Activated naive CD4-positive, alpha-beta T cell treated with anti-CD3 and anti-CD28 coated beads, Interleukin-2, amount 50 U/mL, for 72 hours (primary cell): ENCODE measurements at places on chromosomes 1 and 21. TPM values are rescaled to one million over a fixed set of nuclear protein-coding genes. Genes with fewer than 3 reads are reported as not detected.

DNA sequence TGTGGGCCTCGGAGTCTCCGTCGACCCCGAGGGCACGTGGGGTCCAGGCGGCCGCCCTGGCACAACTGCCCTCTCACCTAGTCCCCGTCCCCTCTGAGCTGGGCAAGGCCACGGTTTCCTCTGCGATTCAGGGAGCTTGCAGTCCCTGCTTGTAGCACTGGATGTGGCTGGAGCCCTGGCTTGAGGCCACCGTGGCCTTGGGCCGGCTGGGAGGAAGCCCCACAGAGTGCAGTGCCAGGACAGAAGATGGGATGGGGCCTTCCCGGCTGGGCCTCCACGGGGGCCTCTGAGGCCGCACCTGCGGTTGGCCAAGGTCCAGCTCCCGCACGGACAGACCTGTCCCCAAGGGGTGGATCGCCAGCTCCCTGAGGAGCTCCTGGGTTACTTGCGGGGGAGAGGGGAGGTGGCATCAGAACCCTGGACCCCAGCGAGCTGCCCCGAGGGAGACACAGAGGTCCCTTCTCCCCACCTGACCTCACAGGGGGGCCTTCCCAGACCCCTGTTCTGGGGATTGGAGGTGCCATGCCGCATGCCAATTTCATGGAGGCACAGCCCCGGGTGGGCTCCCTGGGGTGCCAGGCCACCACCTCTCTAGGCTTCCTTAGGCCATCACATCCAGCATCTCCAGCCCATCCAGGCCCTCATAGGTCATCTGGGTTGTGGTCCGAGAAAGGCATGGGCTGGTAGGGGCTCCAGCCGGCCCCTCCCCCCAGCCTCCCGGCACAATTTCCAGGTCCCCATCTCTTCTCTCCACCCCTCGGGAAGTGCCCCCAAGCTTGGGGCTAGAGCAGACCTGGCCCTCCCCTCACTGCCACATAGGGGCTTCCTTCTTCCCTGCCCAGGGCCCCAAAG is 80.8 kb downstream of the MORN1 start:
- no peak for DNase-seq

GRCh38 chr1:53658489-53659230 is 80.3 kb downstream of the GLIS1 start:
- no peak for DNase-seq

GRCh38 chr1:203480084-203480483 is 4.5 kb downstream of the PRELP start:
- DNase-seq: no peak

DNA sequence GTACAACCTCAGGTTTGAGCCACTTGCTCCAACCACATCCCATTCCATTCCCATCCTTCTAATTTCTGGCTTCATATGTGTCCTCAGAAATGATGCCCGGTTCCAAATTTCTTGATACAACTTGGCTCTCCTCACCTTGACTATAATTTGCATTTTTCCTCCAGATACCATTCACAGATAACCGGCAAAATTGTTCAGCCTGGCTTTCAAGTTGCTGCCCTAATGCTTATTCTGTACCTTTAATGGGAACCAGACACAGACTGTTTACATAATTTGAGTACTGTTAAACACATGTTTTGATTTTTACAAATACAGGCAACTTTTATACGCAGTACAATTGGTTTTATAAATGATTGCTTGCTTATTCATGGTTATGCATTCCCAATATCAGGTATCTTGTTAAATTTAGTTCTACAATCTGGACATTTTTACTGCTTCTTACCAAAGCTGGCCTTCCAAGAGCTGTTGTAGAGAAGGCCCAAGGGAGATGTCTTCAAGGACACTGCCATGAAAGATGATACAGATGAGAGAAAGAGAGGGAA is 649.5 kb upstream of the CAMK1G start:
- DNase-seq: no peak

- DNase-seq: no peak
Observed at GRCh38 chr1:57957576-57957975, 533.7 kb upstream of the DAB1 start.

- no peak for DNase-seq
Observed at GRCh38 chr1:66013371-66013770, 220.7 kb downstream of the PDE4B start.

- DNase-seq: no peak
Observed at GRCh38 chr1:34057347-34058130, 107.5 kb downstream of the CSMD2 start.

GRCh38 chr1:50023292-50024159 is at the start of gene AGBL4:
TSS of gene AGBL4 (minus strand) at chr1:50023954.
- no peak for DNase-seq

DNA sequence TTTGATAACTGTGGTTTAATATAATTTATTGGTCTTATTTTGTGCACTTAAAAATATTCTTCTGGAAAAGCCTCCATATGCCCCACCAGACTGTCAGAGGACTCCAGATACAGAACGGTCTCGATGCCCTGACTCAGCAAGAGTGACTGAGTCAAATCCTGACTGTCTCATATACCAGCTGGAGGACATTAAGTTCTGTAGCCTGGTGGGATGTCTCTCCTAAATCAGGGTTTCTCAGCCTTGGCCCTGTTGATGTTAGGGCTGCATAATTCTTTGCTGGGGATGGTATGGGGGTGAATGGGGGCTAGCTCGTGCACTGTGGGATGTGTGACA is 67.7 kb upstream of the TLR5 start:
- DNase-seq: no peak

- DNase-seq: no peak
Observed at GRCh38 chr1:114720492-114720891, 3.9 kb upstream of the NRAS start.

GRCh38 chr1:29691499-29691898 is 455.2 kb downstream of the PTPRU start:
- DNase-seq: no peak

- DNase-seq: peak; percentile 20
Observed at GRCh38 chr1:156281693-156282478, 739 bp downstream of the SMG5 start.

GRCh38 chr1:208929575-208929974 is 653.9 kb upstream of the CAMK1G start:
- DNase-seq: no peak

DNA sequence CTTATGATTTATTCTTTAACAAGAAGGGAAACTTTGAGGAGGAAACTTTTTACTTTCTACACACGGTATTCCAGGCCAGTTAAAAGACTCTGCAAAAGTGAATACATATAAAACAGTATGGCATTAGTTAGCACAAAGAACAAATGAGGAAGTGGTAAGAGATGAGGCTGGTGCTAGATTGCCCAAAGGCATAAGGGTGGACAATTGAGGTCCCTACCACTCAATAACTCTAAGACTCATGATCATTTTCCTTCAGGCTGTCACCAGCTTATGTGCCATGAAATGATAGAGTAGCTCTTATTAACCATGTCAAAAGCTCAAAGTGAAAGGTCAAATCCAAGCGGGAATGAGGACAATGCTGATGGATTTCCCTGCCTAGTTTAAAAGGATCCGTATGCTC is 124.5 kb downstream of the TBX15 start:
- DNase-seq: no peak

GRCh38 chr1:211579440-211580302 is 710 bp upstream of the SLC30A1 start:
- no peak for DNase-seq

DNA sequence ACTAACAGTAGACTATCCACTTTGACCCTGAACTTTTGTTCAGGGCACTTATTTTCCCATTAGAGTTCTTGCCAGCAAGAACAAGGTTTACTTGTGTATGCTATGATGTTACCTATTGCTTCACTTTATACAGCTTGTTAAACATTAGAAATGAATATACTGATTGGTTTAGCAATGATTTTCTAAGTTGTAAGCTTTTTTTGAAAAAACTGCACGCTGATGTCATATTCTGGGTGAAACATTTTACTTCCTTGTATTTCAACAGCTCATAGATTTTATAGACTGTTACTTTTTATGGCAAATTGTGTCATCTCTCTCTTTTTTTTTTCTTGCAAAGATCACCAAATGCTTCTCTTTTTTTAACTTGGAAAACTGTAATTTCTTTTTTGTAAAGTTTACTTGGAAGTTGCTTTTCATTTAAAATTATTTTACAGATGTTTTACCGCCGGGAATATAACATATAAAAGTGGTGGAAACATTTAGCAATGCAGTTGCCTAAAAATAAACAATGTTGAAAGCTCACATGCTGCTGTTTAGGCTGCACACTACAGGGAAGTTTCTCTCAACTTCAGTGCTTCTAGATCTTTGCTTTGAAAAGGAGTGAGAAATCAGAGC is 215.3 kb upstream of the NFIA start:
- DNase-seq: no peak

DNA sequence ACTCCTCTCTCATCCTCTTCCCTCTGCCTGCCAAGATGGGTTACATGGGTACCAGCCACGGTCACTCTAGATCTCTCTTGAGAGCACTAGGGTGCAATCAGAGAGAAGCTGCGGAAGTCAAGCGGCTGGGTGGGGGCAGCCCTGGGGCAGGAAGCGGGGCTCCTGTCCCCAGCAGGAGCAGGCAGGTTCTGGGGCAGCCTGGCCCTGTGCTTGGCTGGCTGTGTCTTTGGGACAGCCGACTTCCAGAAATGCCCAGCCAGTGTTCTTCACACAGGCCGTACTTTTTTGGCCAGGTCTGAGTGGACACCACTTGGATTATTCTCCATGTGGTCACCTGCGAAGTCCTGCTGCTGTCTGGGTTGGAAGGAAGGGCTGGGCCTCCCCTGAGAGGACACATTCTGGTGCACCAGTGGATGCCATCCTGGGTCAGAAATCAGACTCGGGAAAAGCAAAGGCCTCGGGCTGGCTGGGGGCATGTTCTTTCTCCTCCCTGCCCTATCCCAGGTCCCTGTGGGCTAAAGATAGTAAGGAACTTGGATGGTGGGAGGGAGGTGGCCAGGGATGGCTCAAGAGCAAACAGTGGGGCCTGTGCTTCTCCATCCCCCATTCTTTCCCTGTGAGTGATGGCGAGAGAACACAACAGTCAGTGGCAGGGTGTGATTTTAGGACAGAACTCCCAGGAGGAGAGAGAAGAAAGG is 93.7 kb downstream of the ITPKB start:
- no peak for DNase-seq

- no peak for DNase-seq
Observed at GRCh38 chr1:13976485-13976884, 276.5 kb downstream of the PRDM2 start.

DNA sequence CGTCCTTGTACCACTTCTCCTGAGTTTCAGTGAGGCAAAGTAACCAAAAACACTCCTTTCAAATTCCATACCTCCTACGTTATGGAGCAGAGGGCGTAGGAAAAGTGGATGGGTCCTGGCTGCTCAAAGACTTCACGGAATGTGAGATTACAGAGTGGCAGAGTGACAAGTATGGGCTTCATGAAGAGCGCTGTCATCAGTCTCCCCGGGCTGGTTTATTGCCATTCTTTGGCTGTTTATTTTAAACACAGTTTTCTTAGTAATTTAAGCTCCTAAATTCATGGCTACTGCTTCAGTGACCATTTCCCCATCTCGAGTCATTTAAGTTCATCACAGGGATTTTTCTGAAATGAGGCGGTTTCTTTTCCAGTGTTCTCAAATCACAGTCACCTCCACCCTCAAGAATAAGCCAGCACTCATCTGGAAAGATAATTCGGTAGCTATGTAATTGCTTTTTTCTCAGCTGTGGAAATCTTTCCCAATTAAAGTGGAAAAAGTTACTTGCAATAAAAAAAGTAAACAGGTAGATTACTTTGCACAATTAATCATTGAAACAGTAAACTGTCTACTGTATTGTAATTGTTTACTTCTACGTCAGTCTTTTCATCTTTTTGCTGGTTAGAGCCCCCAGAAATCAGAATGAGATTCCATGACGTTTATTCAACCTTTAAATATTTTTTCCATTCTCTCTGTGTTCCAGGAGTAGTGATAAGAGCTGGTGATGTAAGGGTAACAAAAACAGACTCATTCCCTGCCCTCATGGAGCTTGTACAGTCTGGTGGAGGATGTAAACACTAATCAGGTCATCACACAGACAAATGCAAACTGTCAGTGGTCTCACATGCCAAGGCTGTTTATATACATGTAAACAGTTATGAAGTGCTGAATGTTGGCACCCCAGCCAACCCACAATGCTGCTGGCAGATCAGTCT is 3.0 kb upstream of the SMYD2 start:
- no peak for DNase-seq

DNA sequence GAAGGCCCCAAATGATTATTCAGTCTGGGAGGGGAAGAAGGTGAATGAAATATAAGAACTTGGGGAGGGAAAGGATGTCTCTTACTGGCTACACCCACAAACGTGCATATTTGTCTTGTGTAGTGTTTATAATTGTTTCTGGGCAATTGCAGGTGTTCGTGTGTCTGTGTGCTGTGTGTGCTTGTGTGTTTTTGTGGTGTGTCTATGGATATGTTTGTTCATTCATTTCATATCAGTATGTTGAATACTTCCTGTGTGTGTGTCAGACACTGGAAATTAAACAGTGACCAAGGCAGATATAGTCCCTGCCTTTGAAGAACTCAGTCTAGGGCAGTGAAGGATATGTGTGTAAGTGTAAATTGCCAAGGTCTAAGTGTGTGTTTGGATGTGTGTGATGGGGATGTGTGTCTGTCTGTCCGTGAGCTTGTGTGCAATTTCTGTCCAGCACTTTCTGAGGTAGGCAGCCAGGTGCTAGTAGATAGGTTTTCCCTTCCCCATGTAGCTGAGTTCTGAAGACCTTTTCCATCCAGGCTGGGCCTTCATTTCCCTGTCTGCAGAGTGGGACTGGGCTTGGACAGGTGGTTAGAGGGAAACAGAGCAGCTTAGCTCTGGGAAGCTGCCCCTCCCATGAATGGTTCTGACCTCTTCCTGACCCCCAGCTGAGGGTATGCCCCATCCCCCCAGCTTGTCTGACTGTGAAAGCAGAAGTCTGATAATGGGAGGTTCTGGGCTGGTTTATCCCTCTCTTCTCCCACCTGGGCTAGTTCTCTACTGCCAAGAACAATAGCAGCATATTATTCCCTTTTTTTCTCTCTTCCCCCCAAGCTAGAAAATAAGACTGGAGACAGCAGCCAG is 3.8 kb downstream of the AGO1 start:
- no peak for DNase-seq

DNA sequence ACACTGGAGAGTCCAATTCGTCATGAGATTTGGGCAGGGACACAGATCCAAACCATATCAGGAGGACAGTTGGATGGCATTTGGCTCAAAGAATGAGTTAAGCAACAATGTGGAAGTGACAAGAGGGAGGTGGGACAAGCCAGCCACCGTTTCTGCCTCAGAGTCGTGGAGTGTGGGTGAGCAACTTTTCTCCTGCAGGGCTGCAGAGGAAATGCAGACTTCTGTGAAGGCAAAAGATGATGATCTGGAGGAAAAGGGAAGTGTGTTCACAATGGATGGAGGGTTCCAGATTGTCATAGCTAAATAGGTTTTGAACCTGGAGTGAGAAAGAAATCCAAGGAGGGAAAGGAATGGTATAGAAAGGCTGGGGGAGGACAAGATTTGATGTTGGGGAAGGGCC is 16.4 kb upstream of the KANK4 start:
- no peak for DNase-seq

The FAM229A gene
- 6.7 TPM for total RNA-seq

The ARHGAP30 gene
- total RNA-seq: 180 TPM

The ZNF695 gene
- total RNA-seq: 0.77 TPM

The GJB3 gene
- total RNA-seq: not detected

The TEX50 gene
- not detected for total RNA-seq

The ZNF697 gene
- 0.70 TPM for total RNA-seq

The ACOT11 gene
- total RNA-seq: 4.5 TPM

The TFAP2E gene
- 0.47 TPM for total RNA-seq

The GSTM3 gene
- 41.1 TPM for total RNA-seq

The S100A7 gene
- not detected for total RNA-seq

The DNASE2B gene
- total RNA-seq: not detected
